LHCN-M2 (cell line): ENCODE measurements at places on chromosomes 11 and 22.

DNA sequence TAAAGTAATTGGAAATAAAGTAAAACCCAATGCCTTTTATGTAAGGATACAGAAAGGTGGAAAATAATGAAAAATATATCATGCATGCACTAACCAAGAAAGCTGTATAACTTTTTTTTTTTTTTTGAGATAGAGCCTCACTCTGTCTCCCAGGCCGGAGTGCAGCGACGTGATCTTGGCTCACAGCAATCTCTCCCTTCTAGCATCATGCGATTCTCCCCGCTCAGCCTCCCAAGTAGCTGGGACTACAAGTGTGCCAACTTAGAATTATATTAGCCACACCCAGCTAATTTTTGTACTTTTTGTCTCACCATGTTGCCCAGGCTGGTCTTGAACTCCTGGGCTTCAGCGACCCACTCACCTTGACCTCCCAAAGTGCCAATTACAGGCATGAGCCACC is 4.5 kb downstream of the GGT5 start:
- DNase-seq, result no peak

DNA sequence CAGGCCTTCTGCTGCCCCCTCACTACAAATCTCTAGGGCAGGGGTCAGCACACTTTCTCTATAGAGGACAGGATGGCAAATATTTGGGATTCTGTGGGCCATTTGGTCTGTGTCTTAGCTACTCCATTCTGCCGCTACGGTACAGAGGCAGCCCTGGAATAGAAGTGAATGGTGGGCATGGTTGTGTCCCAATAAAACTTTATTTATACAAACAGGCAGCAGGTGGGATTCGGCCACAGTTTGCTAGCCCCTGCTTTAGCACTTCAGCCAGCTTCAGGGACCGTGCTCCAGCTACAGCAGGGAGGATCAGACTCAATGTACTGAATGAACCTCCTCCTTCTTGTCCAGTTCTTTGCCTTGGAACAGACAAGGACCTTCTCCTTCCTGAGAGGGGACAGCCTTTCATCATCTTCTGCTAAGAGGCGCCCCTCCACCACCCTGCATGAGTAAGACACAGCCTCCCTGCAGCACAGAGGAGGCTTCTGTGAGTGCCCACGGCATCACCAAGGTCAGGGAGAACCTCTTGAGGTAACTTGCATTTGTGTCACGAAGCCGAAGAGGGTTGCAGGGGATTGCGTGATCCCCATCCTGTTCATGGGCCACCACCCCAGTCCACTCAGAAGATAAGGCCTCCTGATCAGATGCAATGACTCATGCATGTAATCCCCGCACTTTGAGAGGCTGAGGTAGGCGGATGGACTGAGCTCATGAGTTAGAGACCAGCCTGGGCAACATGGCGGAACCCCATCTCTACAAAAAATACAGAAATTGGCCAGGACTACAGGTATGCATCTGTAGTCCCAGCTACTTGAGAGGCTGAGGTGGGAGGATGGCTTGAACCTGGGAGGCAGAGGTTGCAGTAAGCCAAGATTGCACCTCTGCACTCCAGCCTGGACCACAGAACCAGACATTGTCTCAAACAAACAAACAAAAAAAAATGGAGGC is 4.6 kb downstream of the C11orf24 start:
- no peak for DNase-seq

GRCh38 chr11:2577991-2578928 is 121.5 kb downstream of the KCNQ1OT1 start:
- DNase-seq, result no peak

DNA sequence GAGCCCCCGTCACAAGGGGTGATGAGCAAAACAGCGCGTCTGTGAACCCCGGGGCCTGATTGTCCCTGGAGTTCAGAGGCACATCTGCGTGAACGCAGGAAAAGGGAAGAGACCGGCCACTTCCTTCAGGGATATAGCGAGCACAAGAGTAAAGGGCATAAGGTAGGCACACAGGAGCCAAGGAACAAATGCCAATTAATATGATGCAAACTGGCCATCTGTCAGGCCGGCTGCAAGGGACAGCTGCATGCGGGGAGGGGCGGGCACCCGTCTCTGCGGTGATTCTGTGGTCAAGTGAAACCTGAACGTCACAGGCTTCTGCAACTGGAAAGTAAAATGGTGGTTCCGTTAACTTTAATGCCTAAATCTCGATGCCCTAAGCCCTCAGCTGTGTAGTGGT is 64.7 kb downstream of the TRIM29 start:
- peak; percentile 26 for DNase-seq

DNA sequence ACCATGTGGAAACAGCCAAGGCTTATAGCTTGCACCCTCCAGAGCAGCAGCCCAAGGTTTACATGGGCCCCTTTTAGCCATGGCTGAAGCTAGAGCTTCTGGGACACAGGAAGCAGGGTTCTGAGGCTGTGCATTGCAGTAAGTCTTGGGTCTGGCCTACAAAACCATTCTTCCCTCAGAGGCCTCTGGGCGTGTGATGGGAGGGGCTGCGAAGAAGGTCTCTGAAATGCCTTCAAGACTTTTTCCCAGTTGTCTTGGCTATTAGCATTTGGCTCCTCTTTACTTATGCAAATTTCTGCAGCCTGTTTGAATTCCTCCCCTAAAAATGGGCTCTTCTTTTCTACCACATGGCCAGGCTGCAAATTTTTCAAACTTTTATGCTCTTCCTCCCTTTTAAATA is 109.5 kb downstream of the BBOX1 start:
- DNase-seq, result no peak

- peak; percentile 35 for DNase-seq
Measured at GRCh38 chr11:100827934-100828661, 141.0 kb downstream of the ARHGAP42 start.

DNA sequence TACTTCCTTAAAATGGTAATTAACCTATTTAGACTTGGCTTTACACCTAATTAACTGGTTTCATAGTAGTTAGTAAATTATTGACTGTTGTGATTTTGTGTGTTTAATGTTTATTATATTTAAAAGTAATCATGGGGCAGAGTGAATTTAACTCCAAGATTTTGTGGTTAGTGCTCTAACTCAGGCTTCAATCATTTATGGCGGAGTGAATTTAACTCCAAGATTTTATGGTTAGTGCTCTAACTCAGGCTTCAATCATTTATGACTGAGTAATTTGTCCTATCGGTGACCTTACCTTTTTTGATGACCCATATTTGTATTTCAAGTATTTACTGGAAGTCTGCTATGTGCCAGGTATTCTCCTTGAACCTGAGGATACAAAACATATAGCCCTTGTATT is 7.2 kb downstream of the PRRG4 start:
- DNase-seq, result no peak

- DNase-seq, result peak; percentile 28
Measured at GRCh38 chr22:24315367-24315966, 44.8 kb downstream of the SPECC1L start.

DNA sequence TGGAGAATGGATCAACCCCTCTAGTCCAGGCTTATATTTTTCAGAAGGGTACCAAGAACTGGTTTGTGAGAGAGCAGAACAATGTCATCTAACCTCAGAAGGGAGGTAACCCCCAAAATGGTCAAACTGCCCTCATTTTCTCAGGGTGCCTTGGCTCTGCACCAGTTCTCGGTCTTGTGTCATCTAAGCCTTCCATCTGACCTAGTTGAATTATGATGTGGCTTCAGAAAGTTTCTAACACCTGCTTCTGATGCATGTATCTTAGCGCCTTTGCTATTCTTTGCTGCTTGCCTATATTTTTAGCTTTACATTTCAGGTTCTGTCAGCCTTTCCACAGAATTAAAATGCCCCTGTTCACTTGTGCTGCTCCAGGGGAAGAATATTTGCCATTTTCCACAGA is 91.7 kb upstream of the E2F8 start:
- DNase-seq, result no peak
